ENCODE measurements at places on chromosomes 7 and 10. TPM values are rescaled to one million over a fixed set of nuclear protein-coding genes. Genes with fewer than 3 reads are reported as not detected.
A peak's percentile ranks its signal among the peaks of the same experiment; 100 is the strongest.

DNA sequence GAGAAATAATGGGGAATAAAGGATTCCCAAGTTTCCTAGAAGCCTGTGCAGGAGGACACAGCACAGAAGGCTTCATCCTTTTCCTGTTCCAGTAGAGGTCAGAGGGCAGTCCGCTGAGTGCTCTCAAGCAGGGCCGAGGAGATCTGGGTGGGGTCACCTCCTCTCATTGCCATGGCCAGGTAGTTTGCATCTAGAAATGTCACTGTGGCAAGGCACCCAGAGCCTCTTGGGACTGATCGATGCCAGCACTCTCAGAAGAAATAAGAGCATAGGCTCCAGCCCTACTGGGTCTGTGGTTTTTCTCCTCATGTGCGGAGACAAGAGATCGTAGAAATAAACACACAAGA is 7.9 kb downstream of the NUB1 start:
- no peak for DNase-seq

- no peak for DNase-seq
These were observed 2.4 kb downstream of the NAMPT start for GRCh38 chr7:106282390-106282789.

DNA sequence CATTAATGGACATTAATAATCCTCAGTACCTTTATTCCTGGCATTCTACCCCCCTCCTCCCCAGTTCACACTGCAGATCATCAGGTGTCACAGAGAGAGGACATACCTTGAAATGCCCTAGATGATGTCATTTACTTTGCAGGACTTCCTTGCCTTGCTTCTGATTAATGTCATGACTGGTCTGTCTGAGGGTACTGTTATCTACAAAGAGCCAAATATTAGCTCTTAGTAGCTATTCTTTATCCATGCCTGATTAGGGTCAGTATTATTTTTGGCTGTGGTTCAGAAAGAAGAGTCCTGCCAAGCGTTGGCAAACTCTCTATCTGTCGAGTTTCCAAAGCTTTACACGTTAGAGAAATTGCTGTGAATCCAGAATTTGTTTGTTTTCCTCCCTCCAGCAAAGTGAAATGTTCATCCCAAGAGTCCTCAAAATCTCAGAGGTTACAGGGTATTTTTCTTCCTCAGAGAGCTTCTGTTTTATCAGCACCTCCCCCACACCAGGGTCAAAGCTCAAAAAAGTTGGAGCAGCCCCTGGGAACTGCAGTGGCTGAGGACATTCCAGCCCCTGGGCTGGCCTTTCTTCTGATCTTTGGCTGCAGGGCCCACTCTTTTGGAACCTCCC is 12.6 kb downstream of the SCD start:
- no peak for DNase-seq

- DNase-seq, result no peak
These were observed 195.8 kb upstream of the NEBL start for GRCh38 chr10:21092683-21093524.

- DNase-seq, result no peak
These were observed 898.6 kb downstream of the LRMDA start for GRCh38 chr10:76329891-76330575.

DNA sequence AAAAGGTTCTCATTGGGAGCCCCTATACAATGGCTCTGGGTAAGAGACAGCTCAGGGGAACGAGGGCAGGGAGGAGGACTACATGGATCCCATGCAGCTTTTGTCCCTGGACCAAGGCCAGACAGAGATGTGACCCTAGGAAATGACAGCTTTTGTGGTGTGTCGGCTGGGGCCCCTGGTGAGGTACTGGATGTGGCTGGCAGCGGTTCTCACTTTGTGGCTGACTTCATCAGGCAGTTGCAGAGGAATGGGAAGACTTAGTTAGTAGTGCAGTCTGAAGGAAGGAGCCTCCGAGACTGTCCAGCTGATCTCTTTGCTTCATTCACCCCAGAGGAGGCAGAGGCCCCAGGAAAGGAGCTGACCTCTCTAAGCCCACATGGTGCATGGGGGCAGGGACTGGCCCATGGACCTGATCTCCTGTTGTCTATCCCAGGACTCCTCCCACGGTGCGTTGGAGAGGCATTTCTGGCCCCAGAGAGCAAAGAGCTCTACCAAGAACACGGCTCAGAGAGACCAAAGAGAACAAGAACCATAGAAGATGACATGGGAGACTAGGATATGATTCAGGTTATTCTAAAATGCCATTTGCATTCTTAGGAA is 202.9 kb downstream of the RPS24 start:
- no peak for DNase-seq

DNA sequence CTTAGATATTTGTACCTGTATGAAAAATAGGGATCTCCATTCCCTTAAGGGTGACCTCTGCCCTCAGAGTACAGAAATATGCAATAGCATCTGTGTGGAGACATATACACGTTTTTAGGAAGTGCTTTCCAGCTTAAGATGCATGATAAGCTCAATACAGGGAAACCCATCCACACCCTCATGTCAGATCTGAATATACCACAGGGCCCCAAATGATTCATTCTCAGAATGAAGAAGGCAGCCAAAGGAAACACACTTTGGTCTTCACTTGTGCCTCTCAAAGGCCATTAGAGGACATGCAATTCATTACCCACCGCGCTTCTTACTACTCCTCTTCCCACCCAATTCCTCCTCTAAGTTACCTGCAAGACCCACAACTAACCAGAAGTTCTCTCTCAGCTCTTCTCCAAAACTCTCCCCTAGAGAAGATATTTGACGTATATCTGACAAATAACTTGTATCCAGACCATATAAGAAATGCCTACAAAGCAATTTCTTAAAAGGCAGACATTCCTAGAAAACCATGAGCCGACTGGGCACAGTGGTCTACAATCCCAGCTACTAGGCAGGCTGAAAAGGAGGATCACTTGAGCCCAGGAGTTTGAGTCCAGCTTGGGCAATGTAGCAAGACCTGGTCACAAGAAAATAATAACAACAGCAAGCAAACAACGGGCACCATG is 103.0 kb downstream of the OAT start:
- no peak for DNase-seq

DNA sequence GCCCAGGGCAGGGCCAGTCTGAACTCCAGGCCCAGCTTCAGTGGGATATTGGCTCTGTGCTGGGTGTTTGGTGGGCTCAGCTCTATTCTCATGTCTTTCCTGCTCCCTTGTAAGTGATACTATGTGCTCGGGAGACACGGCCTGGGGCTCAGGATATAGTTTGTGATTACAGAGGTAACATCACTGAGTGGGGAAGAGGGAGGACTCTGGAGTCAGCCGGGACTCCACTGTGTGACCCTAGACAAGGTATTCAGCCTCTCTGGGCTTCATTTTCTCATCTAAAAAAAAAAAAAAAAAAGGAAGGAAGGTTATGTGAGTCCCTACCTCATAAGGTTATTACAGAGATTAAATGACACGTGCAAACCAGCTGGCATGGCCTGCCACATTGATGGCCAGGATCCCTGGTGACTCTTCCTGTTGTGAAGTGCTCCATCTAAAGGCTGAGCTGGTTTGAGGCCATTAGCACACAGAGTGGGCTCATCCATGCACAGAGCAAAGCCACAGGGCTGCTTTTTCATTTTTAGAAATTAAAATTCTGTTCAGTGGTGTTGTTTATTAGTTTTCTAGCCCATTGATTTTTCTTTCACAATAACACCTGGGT is 15.7 kb downstream of the SLC13A4 start:
- no peak for DNase-seq

GRCh38 chr7:44930921-44931320 is 45.6 kb upstream of the PURB start:
- no peak for DNase-seq

GRCh38 chr7:34130558-34131295 is 225.4 kb downstream of the BMPER start:
- no peak for DNase-seq

DNA sequence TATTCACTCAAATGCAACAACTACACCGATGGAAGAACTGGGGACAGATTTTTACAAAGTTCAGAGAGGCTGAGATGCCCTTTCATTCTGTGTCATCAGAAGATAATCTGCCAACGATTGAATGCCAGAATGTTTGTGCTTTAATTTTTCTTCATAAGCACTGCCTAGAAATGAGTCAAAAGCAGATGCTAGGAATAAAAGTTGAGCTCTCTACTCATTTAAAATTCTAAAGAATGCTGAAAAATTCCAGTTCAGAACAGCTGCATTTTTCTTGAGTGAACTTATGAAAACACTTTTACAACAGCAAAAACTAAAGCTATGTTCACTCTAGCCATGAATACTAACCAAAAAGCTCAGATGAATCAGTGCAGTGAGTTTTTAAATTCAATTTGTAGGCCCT is 22.3 kb upstream of the FAM133B start:
- no peak for DNase-seq

DNA sequence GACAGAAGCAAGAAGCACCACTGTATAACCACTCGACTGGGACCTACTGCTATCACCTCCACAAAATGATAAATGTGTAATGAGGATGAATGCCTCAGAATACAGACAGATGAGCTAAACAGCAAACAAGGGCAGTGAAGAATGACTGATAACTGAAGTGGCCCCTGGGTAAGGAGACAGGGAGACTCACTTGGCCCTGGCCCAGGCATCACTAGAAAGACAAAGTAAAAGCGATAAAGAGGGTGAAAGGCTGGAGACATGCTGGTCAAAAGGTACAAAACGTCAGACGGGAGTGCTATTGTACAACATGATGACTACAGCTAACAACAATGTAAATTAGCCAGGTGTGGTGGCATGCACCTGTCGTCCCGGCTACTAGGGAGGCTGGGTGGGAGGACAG is 27.8 kb upstream of the APBB1IP start:
- no peak for DNase-seq

DNA sequence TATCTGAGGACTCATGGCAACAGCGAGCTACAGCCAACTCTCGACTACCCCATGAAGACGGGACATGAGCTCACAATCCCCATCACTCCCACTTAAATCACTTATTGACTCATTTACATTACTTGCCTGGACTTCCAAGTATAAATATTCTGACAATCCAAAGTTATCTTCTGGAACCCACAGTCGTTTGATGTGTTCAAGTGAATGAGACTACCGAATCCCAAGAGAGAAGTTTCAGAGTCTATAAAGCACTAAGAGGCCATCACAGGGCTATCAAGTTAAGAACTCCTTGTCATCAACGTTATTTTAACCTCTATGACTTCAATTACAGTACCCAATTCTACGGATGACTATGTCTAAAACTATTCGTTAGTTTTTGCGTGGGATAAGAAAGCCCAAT is 11.5 kb upstream of the ANAPC16 start:
- DNase-seq, result no peak

GRCh38 chr10:121609426-121610380 is 11.5 kb upstream of the FGFR2 start:
- no peak for DNase-seq

- DNase-seq, result peak; percentile 71
These were observed 648.5 kb upstream of the LRRN3 start for GRCh38 chr7:110442381-110442837.

GRCh38 chr10:131419797-131420196 is 108.3 kb upstream of the TCERG1L start:
- DNase-seq, result no peak

- DNase-seq, result no peak
These were observed 26.2 kb downstream of the HIBADH start for GRCh38 chr7:27636326-27637006.

GRCh38 chr10:60921633-60922032 is 22.4 kb downstream of the RHOBTB1 start:
- DNase-seq, result no peak

GRCh38 chr10:131702531-131703356 is 198.1 kb upstream of the PPP2R2D start:
- no peak for DNase-seq

DNA sequence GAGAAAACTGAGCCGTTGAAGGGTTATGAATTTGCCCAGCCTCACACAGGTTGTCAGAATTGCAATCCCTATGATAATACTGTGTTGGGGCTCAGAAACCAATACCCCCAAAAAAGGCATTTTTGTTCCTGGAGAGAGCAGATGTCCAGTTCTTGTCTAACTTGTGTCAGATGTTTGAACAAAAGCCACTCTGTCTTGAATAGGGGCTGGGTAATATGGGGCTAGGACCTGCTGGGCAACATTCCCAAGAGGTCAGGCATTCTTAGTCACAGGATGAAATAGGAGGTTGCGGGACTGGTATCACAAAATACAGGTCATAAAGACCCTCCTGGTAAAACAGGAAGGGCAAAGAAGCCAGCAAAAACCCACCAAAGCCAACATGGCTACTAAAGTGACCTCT is 482.1 kb downstream of the IPMK start:
- no peak for DNase-seq

DNA sequence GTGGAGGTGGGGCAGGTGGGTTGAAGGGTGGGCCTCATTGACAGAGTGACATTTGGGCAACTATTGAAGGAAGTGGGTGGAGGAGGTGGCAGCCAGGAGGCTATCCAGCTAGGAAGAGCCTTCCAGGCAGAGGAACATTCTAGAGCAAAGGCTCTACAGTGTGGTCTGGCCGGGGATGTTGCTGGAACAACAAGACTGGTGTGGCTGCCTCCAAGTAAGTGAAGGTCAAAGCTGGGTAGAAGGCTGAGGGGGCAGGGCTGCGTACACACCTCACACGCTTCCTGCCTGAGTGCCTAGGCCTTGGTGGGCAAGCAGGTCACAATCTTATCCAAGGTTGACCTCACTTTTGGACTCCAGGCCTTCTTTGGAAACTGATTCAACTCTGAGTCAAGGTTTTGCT is 6.6 kb downstream of the CPA1 start:
- DNase-seq, result no peak

DNA sequence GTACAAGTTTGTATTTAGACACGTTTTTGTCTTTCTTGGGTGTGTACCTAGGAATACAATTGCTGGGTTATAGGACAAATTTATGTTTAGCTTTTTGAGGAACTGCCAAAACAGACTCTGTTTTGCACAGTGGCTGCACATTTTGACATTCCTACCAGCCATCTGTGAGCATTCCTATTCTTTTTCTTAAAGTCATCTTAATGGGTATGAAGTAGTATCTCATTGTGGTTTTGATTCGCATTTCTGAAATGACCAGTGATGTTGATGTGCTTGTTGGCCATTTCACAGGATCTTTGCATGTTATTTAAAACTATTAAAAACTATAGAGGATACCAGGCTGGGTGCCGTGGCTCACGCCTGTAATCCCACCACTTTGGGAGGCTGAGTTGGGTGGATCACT is 32.6 kb upstream of the IL15RA start:
- DNase-seq, result no peak

PRTFDC1 gene
- total RNA-seq, result 17.5 TPM

GNGT1 gene
- total RNA-seq, result not detected

MAGI2 gene
- total RNA-seq, result 6.3 TPM

ZNF438 gene
- 4.3 TPM for total RNA-seq

PLEKHS1 gene
- total RNA-seq, result not detected

GLCCI1 gene
- 13.8 TPM for total RNA-seq

GARIN1A gene
- 4.3 TPM for total RNA-seq

GIMAP6 gene
- 47.7 TPM for total RNA-seq

TMEM26 gene
- total RNA-seq, result 0.15 TPM

C10orf143 gene
- 3.4 TPM for total RNA-seq

NUDT1 gene
- 14.2 TPM for total RNA-seq
